ENCODE measurements at places on chromosomes 11 and 22. TPM values are rescaled to one million over a fixed set of nuclear protein-coding genes. Genes with fewer than 3 reads are reported as not detected.

- no peak for ATAC-seq
Observed at GRCh38 chr11:1937616-1938342, 9.4 kb upstream of the MRPL23 start.

- no peak for ATAC-seq
Observed at GRCh38 chr22:29112681-29113080, 39.8 kb downstream of the KREMEN1 start.

GRCh38 chr11:46889689-46890475, 28.5 kb downstream of the LRP4 start:
- ATAC-seq, result peak; percentile 88

DNA sequence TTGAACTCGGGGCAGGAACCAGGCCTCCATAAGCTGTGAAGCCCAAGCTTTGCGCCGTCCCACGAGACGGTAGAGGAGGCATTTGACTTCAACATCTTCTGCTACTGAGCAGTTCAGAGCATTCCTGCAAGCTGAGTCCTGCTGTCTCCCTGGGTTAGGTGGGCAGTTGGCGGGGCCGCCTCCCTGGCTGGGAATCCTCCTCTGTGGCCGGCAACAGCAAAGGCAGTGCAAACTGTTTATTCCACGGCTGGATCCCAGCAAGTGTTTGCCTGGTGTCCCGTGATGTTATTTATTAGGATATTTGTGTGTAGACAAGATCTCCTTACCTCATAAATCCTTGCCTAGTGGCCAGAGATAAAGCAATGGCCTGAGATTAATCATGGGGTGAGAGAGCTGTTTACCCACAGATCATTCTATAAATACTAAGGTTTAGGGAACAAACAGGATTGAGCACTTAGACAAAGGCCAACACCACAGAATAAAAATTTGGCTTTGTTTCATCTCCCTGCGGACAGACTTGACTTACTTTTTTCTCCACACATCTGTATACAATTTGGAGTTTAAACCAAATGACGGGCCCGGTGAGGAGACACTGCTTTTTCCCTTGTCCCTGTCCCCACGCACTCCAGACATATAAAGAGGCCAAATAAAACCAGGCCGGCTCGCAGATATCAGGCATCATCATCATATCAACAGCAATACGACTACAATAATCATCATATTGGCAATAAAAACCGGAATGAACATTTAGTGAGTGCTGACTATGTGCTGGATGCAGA, 63.4 kb downstream of the NAT10 start:
- ATAC-seq, result no peak

- ATAC-seq, result peak; percentile 97
Observed at GRCh38 chr11:17798253-17798652, 63.7 kb downstream of the KCNC1 start.

DNA sequence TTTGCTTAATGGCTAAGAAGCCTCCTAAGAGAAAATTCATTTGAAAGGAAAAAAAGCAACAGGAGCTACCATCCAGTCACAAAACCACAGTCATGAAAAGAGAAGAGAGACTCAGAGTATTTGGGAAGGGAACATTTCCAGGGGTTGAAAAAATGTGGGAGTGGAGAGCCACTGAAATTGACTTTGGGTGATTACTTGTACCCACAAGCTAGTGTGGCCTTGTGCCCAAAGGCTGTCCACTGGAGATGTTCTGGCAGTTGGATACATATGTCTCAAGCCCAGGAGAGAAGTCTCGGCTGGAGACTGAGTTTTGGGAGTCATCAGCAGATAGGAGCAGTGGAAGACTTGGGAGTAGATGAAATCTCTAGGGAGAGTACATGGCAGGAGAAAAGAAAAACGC, 3.2 kb upstream of the APOA5 start:
- ATAC-seq, result no peak

DNA sequence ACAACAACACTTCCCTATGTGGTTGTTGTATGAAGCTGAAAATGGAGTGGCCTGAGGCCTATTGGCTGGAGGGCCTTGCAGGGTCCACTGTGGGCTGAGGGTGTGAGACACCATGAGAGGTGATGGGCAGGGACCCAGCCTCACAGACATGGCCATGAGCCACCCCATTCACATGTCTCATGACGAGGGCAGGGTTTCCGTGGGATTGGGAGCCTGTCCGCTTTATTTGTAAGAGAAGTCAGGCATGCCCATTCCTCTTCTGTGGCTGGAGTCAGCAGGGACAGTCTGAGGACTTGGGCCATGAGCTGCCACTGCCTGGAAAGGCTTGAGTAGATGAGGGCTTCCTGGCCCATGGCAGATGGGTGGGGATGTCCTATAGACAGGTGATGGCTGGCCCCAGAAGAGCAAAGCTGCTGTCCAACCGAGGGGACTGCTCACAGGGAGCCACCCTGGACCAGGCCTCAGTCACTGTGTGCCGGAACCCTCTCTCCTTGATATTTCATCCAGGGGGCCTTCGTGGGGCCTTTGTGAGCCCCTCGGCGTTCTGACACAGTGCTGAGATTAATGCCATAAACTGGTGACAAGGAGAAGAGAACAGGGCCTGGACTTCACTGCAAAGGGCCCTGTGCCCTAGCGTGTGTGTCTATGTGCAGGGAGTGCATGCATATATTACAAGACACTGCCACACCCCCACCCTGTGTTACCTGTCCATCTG, 971.9 kb downstream of the BRD1 start:
- ATAC-seq, result no peak

DNA sequence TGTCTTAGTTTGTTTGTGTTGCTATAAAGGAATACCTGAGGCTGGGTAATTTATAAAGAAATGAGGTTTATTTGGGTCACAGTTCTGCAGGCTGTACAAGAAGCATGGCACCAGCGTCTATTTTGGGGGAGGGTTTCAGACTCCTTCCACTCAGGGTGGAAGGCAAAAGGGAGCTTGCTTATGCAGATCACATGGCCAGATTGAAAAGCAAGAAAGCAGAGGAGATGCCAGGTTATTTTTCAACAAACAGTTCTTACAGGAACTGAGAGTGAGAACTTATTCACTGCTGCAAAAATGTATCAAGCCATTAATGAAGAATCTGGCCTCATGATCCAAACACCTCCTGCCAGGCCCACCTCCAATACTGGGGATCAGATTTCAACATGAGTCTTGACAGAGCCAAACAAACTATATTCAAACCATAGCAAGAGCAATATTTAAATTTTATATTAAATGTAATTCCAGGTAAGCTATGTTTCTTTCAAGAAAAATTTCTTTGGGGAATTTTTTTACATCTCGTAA, 66.9 kb downstream of the NXPE2 start:
- no peak for ATAC-seq

DNA sequence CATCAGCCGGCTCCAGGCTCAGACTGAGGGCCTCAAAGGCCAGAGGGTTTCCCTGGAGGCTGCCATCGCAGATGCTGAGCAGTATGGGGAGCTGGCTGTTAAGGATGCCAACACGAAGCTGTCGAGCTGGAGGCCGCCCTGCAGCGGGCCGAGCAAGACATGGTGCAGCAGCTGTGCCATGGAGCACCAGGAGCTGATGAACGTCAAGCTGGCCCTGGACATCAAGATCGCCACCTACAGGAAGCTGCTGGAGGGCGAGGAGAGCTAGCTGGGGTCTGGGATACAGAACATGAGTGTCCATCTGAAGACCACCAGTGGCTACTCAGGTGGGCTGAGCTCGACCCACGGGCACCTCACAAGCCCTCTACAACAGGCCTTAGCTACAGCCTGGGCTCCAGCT, 4.0 kb upstream of the SCUBE2 start:
- ATAC-seq, result no peak

- peak; percentile 36 for ATAC-seq
Observed at GRCh38 chr22:18048441-18048898, 24.1 kb upstream of the MICAL3 start.

DNA sequence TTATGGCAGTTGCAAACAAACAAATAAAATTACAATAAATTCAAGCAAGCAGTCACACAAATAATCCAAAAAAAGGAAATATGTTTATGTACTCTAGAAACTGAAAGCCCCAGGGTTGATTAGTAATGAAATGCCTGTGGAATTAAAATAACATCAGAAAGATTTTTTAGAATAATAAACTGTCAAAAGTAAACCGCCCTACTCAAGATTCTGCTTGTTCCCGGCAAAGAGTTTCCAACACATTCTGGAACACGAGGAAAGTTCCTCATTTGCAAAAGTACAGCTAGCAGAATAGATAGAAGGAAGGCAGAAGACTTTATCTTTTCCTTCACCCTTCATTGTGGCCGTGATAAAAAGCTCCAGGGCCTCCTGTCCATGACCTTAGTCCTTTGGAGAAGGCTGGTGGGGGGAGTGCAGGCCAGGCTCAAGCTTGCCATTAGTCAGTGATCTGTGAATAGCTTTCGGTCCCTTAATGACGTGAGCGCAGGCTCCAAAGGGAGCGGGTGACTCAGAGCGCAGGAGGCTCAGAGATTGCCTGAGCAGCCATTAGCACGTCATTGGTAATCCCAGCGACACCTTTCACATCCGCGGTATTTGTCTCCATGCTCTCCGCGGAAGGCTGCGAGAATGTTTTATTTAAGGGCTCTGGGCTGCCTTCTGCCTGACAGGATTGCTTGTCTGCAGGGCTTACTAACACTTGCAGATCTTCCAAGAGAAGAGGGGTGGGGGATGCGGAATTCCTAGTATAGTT, 458.3 kb downstream of the METTL15 start:
- ATAC-seq, result peak; percentile 93

DNA sequence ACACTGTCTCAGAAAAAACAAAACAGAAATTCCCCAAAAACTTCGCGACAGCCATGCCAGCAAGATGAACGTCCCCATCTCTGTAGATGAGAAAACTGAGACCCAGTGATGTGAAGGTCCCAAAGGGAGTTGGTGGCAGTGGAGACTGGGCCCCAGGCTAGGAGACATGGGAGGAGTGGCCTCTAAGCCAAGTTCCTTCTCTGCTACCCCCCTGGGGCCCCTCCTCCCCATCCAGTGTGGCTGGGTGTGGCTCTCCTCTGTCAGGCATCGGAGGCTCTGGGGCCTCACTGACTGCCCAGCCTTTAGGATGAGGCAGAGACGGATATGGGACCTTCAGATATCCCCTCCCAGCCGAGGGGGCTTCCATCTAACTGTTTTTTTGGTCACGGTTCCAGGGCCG, 9.8 kb downstream of the RELT start:
- ATAC-seq, result no peak

DNA sequence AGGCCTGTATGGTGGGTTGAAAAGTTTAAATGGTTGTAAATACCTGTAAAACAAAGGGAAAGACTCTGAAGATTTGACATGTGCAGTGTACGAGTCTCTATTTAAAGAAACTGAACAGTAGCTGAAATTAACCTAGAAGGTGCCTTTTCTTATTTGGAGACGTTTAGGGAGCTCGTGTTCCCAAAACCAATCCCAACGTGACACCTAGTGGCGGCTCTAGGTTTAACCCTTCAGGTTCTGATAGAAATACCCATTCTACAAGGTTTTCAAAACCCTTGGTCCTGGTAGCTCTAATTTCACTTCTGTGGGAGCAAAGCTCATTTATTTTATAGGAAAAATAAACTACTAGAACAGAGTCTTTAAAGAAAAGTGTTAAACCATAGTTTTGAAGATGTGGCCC, 258.3 kb downstream of the LRRC4C start:
- no peak for ATAC-seq

- no peak for ATAC-seq
Observed at GRCh38 chr11:6799402-6799801, at the start of gene OR6A2. TSS of gene OR6A2 (minus strand) at chr11:6799689. CDS start at chr11:6795708, 3,981 bp downstream.

Gene SOX6
- total RNA-seq, result 13.6 TPM

Gene CRYBA4
- not detected for total RNA-seq

GRCh38 chr22:44719586-44720368, 17.8 kb downstream of the PRR5 start:
- ATAC-seq, result no peak

DNA sequence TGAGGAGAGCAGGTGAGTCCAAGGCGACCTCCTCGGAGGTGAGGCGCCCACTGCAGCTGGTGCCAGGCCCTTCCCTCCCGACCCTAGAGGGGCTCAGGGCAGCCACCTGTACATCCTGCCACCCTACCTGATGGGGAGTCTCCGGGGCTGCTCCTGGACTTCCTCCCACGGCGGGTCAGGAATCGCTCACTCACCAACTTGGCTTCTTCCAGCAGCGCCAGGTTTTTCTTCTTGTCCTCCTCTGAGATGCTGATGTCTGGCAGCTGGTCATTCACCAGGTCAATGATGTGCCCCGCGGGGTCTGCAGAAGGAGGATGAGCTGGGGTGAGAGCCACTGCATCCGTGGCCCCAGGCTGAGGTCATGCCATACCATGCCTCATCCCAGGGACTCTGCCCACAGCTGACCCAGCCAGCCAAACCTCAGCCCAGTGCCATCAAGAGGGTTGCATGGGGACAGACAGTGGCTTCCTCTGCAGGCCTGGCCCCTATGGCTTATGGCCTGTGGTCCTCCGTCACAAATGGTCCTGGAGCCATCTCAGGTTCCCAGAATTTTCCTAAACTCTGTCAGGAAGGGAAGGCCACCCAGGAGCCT, 61.0 kb upstream of the LYVE1 start:
- ATAC-seq, result no peak

GRCh38 chr11:115916608-115917007, 412.4 kb upstream of the CADM1 start:
- no peak for ATAC-seq

Gene CCDC116
- total RNA-seq, result not detected

DNA sequence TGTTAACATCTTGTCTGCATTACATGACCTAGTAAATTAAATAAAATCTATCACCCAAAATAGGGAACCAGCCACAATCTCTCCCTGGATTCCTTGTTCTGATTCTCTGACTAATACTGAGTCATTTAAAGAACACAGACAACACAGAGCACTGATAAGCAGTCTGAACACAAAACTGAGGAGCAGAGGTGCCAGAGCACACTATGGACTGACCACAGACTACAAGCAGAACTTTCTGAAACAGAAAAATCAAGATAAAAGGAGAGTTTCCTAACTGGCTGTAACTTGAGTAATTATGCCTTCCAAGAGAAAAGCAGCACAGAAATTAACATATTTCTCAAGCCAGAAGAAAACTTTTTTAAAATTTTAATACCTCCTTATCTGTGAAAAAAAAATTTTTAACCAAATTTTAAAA, 128.8 kb downstream of the SGSM3 start:
- peak; percentile 65 for ATAC-seq

Gene OR8A1
- not detected for total RNA-seq

- no peak for ATAC-seq
Observed at GRCh38 chr11:6027501-6027900, 3.1 kb downstream of the OR56A1 start.

Gene SERHL2
- 2.8 TPM for total RNA-seq

DNA sequence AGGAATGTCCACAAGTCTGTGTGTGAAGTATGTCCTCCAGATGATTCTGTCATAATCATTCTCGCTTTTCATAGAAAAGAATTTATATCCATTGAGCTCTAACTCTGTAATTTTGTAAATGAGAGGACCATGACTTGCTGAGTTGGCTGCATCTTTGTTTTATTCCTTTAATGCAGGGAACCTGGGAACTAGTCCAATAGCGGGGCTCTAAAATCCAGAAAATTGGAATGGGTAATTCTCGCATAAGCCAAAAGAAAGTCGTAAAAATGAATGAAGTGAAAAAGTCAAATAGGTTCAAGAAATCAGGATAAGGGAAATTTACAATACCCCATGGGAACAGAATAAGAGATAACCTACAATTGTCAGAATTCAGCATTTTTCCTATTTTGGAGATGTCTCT, 232.5 kb downstream of the RAB38 start:
- ATAC-seq, result no peak

Gene MYOD1
- not detected for total RNA-seq

Measured in esophagus mucosa (tissue), 1 donor.